ENCODE measurements at places on chromosomes 7 and 10. TPM values are rescaled to one million over a fixed set of nuclear protein-coding genes. Genes with fewer than 3 reads are reported as not detected.

GRCh38 chr7:20784388-20785156 is 2.1 kb downstream of the SP8 start:
- H3K4me1 ChIP-seq: no peaks in the 10 kb centered on the region
- no peak overlapping the region for H3K27ac ChIP-seq
- H3K4me3 ChIP-seq: no peak overlapping the region
- no peaks in the 10 kb centered on the region for H3K36me3 ChIP-seq
- H3K27me3 ChIP-seq: no peaks in the 10 kb centered on the region

DNA sequence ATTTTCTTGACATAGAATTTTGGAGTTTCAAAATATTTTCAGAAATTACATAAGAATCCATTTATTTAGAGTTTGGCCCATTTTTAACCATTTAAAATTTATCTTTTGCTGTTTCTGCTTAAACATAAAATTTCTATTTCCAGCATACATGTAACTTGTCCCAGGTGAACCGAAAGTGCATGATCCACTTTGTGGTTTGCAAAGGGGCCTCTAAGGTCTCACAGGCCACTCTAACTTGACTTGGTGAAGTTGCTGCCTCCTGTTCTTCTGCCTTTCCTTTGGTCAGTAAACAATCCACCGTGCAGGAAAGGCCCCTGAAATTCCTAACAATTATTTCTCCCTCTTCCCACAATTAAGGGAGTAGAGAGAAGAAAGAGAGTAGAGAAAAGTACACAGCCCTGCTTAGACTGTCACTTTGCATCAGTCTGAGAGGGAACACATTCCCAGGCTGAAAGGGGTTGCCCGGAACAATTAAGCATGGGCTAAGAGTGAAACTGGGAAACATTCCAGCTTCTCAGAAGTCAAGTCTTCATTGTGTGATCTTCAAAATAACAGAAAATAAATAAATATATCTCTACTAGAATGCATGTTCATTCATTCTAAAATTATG is 79.5 kb upstream of the SEMA3A start:
- H3K36me3 ChIP-seq: no peaks in the 10 kb centered on the region
- no peaks in the 10 kb centered on the region for H3K27me3 ChIP-seq
- H3K27ac ChIP-seq: no peak overlapping the region
- DNase-seq: no peak
- no peaks in the 10 kb centered on the region for H3K4me1 ChIP-seq
- no peak overlapping the region for H3K4me3 ChIP-seq

The EBF3 gene
- not detected for total RNA-seq

The PTPRE gene
- 0.13 TPM for total RNA-seq

DNA sequence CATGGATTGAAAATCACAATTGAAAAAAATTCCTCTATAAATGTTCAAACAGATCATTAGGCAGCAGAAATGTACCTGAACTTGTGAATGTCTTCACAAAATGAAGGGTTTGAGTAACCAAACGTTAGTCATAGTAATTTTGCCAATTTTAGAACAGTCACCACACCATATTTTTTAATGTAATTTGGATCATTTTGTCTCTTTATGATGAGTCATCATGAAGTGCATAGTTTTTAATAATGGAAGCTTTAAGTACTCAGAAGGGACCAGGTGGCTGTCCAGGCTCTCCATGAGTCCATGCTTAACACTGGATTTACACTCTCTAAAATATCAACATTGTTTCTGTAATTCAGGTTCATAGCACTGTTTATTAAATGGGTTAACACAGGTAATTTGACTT is 219.2 kb downstream of the ETV1 start:
- peak overlapping the region; percentile 19 for H3K27ac ChIP-seq
- no peak overlapping the region for H3K4me3 ChIP-seq
- no peaks in the 10 kb centered on the region for H3K4me1 ChIP-seq
- no peak for DNase-seq

GRCh38 chr10:116870949-116871348 is 21.6 kb downstream of the ENO4 start:
- no peaks in the 10 kb centered on the region for H3K4me1 ChIP-seq
- H3K27ac ChIP-seq: no peak overlapping the region
- H3K4me3 ChIP-seq: no peak overlapping the region
- H3K27me3 ChIP-seq: no peaks in the 10 kb centered on the region
- no peak for DNase-seq

DNA sequence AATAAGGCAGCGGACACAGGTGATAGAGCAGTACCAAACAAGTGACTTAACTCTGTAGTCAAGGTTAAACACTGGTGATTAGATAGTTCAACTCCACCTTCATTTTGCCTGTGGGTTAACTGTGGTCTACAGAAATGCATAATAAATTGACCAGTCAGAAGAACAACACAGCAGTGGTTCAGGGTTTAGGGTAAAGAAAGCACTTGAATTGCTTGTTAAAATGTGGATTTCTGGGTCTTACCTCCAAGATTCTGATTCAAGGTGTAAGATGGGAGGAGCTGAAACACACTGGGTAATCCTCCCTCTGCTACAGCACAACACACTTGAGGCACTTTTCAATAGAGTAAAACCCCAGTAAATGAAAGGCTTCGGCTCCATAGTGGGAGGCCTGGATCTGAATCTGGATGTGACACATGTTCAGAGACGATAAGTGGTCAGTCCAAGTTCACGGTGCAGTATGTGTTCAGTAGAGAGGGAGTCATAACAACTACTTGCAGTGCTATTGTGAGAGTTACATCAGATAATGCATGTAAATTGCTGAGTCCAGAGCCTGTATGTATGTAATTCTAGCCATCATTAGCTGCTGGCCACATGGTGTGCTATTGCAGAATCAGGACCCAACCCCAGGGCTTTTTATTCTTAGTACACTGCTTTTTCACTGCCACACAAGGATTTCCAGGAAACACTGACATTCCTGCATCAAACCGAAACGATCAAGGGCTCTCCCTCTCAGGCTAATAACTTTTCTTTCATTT is 141.7 kb downstream of the SORCS1 start:
- H3K27ac ChIP-seq: peak overlapping the region; percentile 63
- H3K27me3 ChIP-seq: no peaks in the 10 kb centered on the region
- peaks cover 52% of the 10 kb centered on the region for H3K4me1 ChIP-seq
- H3K4me3 ChIP-seq: no peak overlapping the region
- peak; percentile 89 for DNase-seq

- H3K27me3 ChIP-seq: no peaks in the 10 kb centered on the region
- H3K4me3 ChIP-seq: peak overlapping the region; percentile 69
- peaks cover 5% of the 10 kb centered on the region for H3K36me3 ChIP-seq
- H3K27ac ChIP-seq: peak overlapping the region; percentile 75
- peak; percentile 59 for DNase-seq
- peaks cover 30% of the 10 kb centered on the region for H3K4me1 ChIP-seq
Observed at GRCh38 chr7:816751-817671, 15.3 kb upstream of the SUN1 start.

- no peaks in the 10 kb centered on the region for H3K4me1 ChIP-seq
- H3K27me3 ChIP-seq: no peaks in the 10 kb centered on the region
- H3K4me3 ChIP-seq: no peak overlapping the region
- DNase-seq: no peak
Observed at GRCh38 chr7:133654547-133654946, 401.7 kb downstream of the EXOC4 start.

The RPEL1 gene
- 0.07 TPM for total RNA-seq

DNA sequence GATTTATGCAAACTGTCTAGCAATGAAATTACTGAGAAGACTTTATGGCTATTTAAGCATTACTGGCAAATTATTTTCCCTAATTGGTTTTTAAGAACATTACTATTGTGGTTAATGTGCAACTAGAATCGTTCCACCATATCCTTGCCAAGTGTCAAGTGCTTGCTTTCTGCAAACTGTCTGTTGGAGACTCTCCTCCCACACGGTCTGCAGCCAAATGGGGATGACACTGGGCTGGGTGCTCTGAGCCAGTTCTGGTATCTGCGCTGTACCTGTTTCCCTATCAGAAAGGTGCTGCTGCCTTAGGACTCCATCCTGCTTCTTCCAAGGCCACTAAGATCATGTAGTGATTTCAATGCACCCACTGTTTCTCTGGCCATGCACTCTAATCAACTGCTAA is 110.4 kb downstream of the RAMP3 start:
- no peaks in the 10 kb centered on the region for H3K4me1 ChIP-seq
- no peak overlapping the region for H3K4me3 ChIP-seq
- no peak for DNase-seq
- peaks cover 29% of the 10 kb centered on the region for H3K27me3 ChIP-seq
- H3K36me3 ChIP-seq: no peaks in the 10 kb centered on the region

DNA sequence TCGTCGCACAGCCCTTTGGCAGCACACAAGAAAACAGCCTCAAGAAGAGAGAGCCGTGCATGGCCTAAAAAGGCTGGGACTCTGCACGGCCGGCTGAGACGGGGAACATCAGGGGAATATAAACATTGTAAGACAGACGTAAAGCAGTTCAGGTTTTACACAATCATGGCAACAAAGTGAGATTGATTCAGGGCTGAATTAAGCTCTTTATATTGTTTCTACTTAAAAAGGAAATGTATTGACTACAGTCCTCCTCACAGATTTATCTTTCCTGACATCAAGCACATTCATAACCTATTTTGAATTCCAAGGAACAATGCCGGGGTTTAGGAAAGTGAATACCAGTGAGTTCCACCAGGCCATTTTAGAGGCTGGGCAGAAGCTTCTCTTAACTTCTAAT is 25.2 kb downstream of the SORBS1 start:
- no peak overlapping the region for H3K4me3 ChIP-seq
- no peak for DNase-seq
- H3K4me1 ChIP-seq: peaks cover 27% of the 10 kb centered on the region
- no peaks in the 10 kb centered on the region for H3K36me3 ChIP-seq
- no peak overlapping the region for H3K27ac ChIP-seq

The SEC61G gene
- total RNA-seq: 142 TPM

The PDE6C gene
- not detected for total RNA-seq

DNA sequence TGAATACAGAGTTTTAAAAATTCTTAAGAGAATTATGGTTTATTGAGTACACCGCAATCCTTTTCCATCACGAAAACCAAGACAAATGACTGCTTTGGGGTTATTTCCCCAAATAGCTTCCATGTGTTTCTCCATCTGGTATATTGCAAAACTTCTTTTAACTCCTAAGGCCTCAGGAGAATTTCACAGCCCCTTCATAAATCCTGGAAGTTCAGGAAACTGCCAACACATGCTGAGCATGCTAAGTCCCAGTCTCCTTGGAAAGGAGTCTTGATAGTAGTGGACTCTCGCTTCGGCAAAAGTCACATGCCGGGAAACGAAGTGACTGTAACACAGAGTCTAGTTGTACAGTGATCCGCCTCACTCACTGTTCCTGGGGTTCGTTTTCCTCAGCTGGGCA is 88.1 kb upstream of the RSU1 start:
- no peak overlapping the region for H3K4me3 ChIP-seq
- no peak overlapping the region for H3K27ac ChIP-seq
- H3K27me3 ChIP-seq: no peaks in the 10 kb centered on the region
- no peaks in the 10 kb centered on the region for H3K4me1 ChIP-seq
- H3K36me3 ChIP-seq: no peaks in the 10 kb centered on the region

GRCh38 chr10:121860810-121861209 is 67.0 kb downstream of the ATE1 start:
- no peak overlapping the region for H3K27ac ChIP-seq
- no peak for DNase-seq
- no peak overlapping the region for H3K4me3 ChIP-seq
- H3K4me1 ChIP-seq: no peaks in the 10 kb centered on the region
- no peaks in the 10 kb centered on the region for H3K27me3 ChIP-seq
- no peaks in the 10 kb centered on the region for H3K36me3 ChIP-seq

- peak; percentile 31 for DNase-seq
- H3K27ac ChIP-seq: peak overlapping the region; percentile 91
- no peaks in the 10 kb centered on the region for H3K36me3 ChIP-seq
- no peak overlapping the region for H3K4me3 ChIP-seq
Observed at GRCh38 chr10:27525819-27526218, 21.7 kb downstream of the RAB18 start.

GRCh38 chr10:80371467-80371866 is 14.9 kb downstream of the DYDC2 start:
- no peaks in the 10 kb centered on the region for H3K36me3 ChIP-seq
- peaks cover 11% of the 10 kb centered on the region for H3K27me3 ChIP-seq
- H3K27ac ChIP-seq: no peak overlapping the region
- DNase-seq: no peak

- peaks cover 25% of the 10 kb centered on the region for H3K27me3 ChIP-seq
- no peaks in the 10 kb centered on the region for H3K4me1 ChIP-seq
- no peaks in the 10 kb centered on the region for H3K36me3 ChIP-seq
- no peak overlapping the region for H3K4me3 ChIP-seq
Observed at GRCh38 chr10:29032169-29032568, 256.7 kb upstream of the LYZL1 start.

- no peaks in the 10 kb centered on the region for H3K36me3 ChIP-seq
- no peak overlapping the region for H3K27ac ChIP-seq
- H3K4me3 ChIP-seq: no peak overlapping the region
Observed at GRCh38 chr7:26141077-26141476, 10.9 kb upstream of the NFE2L3 start.

All from K562 (cell line).